ENCODE measurements at places on chromosomes 4 and X. TPM values are rescaled to one million over a fixed set of nuclear protein-coding genes. Genes with fewer than 3 reads are reported as not detected.

Gene PPP1R3F
- 6.0 TPM for total RNA-seq

GRCh38 chr4:185862340-185862739 lies 50.3 kb upstream of the SORBS2 start:
- DNase-seq = no peak

Gene P2RY10
- 66.4 TPM for total RNA-seq

DNA sequence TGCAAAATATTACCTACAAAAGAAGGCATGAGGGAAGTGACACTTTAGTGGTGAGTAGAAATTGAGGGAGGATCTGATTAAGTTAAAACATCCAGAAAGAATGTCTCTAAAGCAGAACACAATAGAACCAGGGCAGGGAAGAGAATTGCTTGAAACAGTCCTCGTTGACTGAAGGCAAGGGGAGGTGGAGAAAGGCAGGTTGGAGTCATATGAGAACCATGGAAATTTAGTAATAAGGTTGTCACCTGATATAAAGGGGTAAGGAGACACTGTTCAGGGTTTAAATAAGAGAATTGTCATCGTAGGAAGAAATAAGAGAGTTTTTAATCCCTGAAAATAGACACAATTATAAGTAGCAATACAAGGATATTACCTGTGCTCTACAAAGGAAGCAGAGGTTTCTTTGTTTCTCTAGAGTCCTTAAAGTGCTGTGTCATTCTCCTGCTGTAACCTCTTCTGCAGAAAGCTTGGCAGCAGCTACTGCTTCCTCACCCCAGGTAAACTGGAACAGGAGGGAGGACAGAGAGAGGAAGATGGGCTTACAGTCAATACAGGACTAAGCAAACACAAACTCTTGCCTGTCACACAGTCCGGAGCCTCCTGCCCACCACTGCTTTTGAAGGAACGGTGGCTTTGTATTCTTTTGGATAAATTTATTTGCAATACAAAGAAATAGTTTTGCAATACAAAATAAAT lies 258.4 kb downstream of the PPARGC1A start:
- no peak for DNase-seq

GRCh38 chr4:181161669-181162068 lies 1081.5 kb upstream of the TENM3 start:
- DNase-seq = no peak

- peak; percentile 14 for DNase-seq
Measured at GRCh38 chrX:10106806-10107205, 50.0 kb upstream of the CLCN4 start.

Gene SAGE1
- total RNA-seq = not detected

DNA sequence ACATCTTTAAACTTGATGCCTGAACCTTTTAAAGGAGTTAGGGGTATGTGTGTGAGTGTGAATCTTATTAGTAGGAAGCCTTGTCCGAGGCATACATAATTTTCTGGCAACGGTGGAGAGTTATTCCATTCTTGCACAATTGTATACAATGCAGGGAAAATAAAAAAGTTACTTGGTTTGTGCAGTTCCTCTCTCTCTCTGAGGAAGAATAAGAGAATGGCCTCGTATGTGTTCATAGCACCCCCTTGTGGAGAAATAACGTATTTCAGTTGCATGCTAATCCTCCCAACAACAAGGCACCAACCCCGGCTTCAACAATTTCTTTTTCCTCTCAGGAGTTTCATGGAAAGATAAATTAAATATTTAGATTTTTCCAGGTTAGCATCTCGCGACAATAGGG lies 33.7 kb upstream of the FGF13 start:
- DNase-seq = no peak

All from CD8-positive, alpha-beta memory T cell (primary cell).